Ovary (tissue), 10 donors: ENCODE measurements at places on chromosomes 4 and X. TPM values are rescaled to one million over a fixed set of nuclear protein-coding genes. Genes with fewer than 3 reads are reported as not detected.
A peak's percentile ranks its signal among the peaks of the same experiment; 100 is the strongest.

Gene CEP135
- 11.5 TPM for total RNA-seq

GRCh38 chr4:100984901-100985300 is 362.4 kb downstream of the PPP3CA start:
- H3K4me1 ChIP-seq = no peaks in the 10 kb centered on the region
- DNase-seq = no peak
- H3K27me3 ChIP-seq = no peaks in the 10 kb centered on the region
- H3K27ac ChIP-seq = no peak overlapping the region

Gene CDS1
- total RNA-seq = 7.7 TPM

- H3K27me3 ChIP-seq = no peaks in the 10 kb centered on the region
- no peaks in the 10 kb centered on the region for H3K4me1 ChIP-seq
- no peak overlapping the region for H3K4me3 ChIP-seq
- DNase-seq = no peak
- H3K27ac ChIP-seq = no peak overlapping the region
- H3K36me3 ChIP-seq = no peaks in the 10 kb centered on the region
These were observed 58.5 kb downstream of the HAUS3 start for GRCh38 chr4:2183394-2183793.

Gene MAPK10
- 30.6 TPM for total RNA-seq

DNA sequence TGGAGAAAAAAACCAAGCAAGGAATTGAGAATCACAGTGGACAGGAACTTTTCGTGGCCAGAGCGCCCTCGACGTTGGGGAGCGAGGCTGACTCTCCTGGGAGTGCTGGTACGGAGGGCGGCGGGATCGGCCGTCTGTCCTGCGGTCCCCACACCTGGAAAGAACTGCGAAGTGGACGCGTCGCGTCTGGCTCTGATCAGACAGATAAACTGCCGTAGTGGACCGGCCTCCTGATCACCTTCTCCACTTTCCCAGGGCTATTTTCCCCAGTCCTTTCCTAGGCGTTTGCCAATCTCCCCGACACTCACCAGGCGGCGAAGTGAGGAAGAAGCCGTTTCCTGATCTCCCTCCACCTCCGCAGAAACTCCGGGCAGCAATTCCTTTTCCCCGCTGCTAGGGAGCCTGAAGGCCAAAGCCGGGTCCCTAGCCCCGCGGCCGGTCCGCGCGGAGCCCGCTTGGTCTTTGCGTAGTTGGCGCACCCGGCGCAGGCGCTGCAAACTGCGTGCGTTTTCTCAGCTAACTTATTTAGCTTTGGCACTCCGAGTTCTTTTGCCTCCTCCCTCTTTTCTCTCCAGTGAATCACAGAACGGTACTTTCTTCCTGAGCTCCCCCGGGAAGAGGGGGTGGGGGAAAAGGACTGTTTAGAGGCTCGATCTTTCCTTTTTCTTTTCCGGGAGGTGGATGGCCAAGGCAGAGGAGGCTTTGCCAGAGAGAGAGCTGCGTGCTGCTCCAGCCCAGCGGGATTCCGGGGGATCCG is at the start of gene ARSJ:
Gene ARSJ, minus strand, starts transcription at position 500 of the 757 bp plus-strand sequence. CDS start 813 bp downstream, outside the sequence.
- peak within 1 kb of the TSS; percentile 82 for H3K27ac ChIP-seq
- H3K4me1 ChIP-seq = peaks cover 2% of the 10 kb centered on the region
- H3K4me3 ChIP-seq = peak within 1 kb of the TSS; percentile 50
- peak; percentile 74 for DNase-seq

GRCh38 chr4:180581061-180581460 is 1662.1 kb upstream of the TENM3 start:
- no peaks in the 10 kb centered on the region for H3K4me1 ChIP-seq
- no peak for DNase-seq
- no peak overlapping the region for H3K27ac ChIP-seq
- H3K27me3 ChIP-seq = no peaks in the 10 kb centered on the region

DNA sequence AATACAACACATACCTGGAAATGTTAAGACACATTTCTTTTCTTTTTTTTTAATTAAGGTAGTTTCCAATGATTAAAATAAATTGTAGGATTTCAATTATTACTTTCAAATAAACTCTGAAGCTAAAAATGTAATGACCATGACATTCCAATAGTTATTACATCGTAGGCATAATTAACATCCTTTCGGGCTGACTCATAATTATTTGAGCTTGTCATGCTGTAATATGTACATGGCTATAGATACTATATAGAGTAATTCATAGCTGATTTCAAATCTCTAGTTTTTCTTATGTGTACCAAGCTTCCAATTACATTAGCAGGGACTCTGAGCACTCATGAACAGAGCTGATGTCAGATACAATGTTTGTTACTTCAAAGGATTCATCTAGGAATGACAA is 125.7 kb upstream of the GABRG1 start:
- H3K27ac ChIP-seq = no peak overlapping the region
- H3K4me1 ChIP-seq = no peaks in the 10 kb centered on the region
- no peak overlapping the region for H3K4me3 ChIP-seq
- no peaks in the 10 kb centered on the region for H3K27me3 ChIP-seq
